Activated CD4-positive, alpha-beta T cell treated with anti-CD3 and anti-CD28 coated beads for 4 hours (primary cell): ENCODE measurements at places on chromosomes 7 and 10.

DNA sequence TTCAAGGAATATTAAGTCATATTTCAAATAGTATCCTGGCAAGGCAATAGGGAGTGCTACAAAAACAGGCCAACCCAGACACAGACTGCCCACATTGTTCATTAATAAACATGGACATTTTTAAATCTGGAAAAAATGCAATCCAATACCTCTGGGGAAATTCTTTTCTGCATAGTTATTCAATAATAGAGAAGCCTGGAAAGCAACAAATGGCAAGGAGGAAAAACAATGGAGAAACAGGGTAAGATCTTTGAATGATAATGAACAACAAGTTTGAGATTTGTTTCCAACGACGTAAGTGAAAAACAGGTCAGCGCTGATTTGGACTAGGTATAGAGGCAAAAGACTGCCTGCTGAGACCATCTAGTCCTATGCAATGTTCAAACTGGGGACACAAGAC lies 44.7 kb upstream of the ZNF800 start:
- DNase-seq = no peak

DNA sequence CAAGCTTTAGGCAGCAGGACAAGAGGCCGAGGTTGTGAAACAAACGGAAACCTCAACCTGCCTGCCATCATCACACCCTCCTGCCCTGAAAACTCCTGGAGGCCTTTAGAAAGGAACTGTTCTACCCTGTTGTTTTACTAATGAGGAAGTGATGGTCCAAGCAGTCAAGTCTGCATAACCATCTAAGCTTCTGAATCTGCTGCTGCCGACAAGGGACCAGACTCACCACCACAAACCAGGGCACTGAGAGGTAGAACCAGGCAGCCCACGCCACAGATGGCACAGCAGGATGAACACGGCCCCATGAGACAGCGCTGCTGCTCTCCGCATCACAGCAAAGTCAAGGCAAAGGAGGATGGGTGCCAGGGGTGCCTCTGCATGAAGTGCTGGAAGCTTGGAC lies 209.4 kb downstream of the CELF2 start:
- DNase-seq = no peak

GRCh38 chr7:87328281-87328680 lies 17.2 kb upstream of the CROT start:
- no peak for DNase-seq

DNA sequence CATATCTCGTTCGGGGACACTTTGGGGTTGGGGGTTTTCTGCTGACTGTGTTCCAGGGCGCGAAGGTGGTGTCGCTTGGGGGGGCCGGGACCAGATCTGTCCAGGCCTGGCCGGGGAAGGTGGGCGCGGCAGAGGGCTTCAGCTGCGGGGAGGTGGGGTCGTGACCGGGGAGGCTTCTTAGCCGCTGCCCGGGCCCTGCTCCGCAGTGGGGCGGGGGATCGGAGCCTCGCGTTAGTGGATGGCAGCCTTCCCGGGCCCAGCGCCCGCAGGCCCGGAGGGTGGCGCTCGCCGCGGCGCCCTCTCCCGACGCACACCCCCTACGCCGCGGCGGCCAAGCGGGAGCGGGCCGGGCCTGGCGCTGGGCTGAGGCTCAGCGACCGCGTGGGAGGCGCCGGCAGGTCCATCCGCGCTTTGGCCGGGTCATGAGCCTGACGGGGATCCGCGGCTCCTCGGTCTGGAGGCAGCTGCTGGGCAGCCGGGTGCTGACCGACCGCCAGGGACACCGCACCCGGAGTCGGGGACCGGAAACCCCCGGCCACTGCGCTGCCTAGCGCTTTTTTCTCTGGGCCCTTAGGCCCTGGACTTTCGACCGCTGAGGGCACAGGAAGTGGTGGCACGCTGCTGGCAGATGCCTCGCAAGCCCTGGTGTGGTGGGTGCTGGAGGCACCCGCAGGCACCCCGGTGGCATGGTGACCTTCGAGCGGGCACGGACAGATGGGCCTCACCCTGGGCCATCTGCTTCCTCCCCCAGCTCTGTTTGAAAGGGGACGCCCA lies 1.2 kb downstream of the AGAP3 start:
- no peak for DNase-seq

DNA sequence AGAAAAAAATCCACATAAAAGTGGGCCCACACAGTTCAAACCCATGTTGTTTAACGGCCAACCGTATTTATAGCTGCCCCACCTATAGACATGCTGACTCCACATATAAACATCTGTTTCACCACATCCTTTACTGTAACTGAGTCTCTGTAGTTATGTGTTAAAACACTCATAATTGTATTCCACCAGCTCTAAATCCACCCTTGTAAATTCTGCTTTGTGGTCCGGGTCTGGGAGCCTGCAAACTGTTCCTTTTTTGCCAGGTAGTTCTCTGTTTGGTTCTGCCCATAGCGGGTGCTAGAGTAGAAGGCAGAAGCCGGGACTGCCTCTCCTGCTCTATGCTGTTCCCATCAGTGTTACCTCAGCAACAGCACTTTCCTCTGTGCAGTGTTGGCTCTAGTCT lies 20.2 kb upstream of the FHIP2A start:
- DNase-seq = peak; percentile 5

DNA sequence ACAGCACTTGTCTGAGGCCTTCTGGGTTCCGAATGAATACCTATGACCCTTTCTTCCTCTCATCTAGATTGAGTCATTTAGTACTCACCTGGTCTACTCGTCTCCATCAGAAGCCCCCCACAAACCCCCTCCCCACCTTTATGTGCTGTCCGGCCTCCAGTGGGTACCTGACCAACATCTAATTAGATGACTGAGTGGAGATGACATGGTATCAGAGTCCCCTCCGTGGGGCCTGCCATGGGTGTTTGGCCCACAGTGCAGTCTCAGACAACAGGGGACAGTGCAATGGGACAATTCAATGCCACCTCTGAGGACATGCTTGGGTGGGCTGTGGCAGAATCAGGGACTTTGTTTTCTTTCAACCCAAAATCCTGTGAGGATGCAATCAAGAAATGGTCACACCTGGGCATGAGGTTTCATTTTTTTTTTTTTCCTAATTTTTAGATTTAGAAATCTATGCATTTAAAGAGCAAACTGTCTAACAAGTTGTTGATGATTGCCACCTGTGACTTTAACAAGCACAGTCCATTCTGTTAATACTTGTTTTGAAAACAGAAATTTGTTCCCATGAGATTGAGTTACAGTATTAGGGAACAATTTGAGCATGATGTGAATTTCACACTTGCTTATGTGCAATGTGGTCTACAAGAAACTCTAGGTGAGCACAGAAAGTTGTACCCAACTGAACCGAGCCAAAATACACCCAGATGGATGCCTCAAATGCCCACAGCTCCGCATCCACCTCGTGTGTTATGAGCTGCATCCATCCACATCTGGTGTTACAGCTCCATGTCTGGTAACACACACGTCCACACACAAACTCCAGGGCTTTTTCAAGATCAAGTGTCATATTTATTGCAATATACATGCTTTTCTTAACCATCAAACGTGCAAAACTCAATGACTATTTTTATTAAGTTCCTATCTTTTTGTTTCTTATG lies 27.5 kb downstream of the GPRIN2 start:
- DNase-seq = no peak

GRCh38 chr10:15368101-15368855 lies 2.8 kb downstream of the FAM171A1 start:
- no peak for DNase-seq

DNA sequence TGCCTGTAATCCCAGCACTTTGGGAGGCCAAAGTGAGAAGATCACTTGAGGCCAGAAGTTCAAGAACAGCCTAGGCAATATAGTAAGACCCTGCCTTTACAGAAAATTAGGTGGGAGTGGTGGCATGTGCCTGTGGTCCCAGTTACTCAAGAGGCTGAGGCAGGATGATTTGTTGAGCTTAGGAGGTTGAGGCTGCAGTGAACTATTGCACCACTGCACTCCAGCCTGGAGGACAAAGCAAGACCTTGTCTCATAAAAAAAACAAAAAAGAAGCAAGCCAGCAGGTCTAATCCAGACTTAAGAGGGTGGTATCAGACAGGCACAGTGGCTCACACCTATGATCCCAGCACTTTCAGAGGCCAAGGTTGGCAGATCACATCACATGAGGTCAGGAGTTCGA lies 24.5 kb upstream of the KCTD7 start:
- DNase-seq = no peak

DNA sequence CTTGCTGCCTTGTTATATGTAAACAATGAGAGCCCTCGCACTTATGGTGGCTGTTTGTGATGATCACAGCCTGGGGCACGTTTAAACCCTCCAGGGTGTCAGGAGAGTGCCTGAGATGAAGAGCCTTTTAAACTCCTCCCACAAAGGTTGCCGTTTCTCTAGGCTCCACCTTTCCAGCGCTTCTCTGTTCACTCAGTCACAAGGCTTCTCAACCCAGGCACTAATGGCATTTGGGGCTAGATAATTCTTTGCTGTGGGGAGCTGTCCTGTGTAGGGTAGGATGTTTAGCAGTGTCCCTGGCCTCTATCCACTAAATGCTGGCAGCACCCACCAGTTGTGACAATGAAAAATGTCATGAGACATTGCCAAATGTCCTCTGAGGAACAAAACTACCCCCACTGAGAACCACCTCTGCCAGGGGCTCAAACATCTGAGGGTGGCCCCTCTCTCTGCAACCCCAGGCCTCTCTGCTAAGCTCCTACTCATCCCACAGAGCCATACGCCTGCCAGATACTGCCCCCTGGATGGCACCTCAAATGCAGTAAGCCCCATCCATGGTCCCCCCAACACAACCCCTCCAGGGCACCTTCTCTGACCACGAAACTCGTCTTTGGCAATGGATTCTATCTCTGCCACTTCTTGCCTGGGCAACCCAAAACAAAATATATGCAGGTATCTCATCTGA lies 144.3 kb upstream of the ZMIZ1 start:
- DNase-seq = no peak

- no peak for DNase-seq
Measured at GRCh38 chr10:4867520-4868356, 41.7 kb downstream of the AKR1E2 start.

DNA sequence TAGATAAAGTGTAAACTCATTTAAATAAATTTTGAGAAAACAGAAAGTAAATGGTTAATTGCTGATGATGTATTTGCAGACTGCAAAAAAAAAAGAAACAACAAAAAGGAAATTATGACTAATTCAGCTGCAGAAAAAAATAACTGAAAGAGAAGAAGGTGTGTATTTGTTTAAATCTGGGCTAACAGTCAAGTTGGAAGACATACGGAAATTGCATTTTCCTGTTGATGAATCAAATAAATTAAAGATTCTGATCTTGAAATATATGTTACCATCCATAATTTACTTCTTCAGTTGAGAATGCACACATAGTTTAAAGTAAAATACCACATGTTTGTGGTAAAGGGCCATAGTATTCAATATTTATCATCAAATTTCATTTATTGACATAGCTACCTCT lies 19.3 kb upstream of the ING3 start:
- no peak for DNase-seq
